Activated T-cell treated with anti-CD3 and anti-CD28 coated beads, Interleukin-2, amount 50 U/mL, for 1 hour (primary cell): ENCODE measurements at places on chromosomes 11 and 22.

DNA sequence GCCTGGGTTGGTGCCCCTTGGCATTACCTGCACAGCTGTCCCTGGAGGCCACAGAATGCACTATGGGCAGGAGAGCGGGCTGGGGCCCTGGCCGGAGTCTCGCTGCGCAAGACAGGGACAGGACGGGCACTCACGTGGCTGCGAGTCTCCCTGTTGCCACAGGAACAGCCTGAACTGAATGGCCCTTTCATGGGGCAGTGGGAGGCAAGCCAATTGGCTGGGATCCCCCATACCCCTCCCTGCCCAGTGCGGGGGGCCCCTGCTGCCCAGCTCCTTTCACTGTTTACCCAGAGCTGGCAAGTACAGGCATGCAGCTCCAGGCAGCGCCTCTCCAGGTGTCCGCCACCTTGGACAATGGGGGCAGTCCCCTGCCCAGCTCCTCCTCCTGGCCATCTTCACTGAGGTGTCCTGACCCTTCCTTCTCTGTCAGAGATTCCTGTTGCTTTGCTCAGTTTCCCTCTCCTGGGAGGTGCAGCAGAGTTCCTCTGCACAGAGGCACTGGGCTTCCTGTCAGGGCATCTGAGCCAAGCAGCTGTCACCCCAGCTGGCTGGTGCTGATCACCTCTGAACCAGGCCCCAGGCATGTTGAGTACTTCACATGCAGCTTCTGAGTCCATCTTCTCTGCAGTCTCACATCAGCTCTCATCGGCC, 5.2 kb downstream of the USP2 start:
- no peak for DNase-seq

DNA sequence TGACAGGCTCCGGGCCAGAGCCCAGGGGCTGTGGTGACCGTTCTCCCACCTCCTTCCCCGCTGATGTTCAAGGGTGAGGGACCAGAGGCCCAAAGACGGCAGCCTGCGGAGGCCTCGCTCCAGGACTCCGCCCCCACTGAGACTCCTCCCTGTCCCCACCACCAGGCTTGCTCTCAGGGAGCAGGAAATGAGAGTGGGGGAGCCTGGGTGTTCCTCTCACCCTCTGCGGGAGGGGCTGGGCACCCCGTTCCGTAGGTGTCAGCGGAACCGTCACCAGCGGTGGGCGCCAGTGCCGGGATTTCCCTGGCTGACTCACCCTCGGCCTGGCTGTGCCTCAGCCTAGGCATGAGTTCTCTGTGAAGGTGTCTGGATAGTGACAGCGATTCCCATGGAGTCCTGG, 15.7 kb downstream of the DAGLA start:
- peak; percentile 91 for DNase-seq

GRCh38 chr11:133618544-133618943, 86.2 kb upstream of the OPCML start:
- no peak for DNase-seq

DNA sequence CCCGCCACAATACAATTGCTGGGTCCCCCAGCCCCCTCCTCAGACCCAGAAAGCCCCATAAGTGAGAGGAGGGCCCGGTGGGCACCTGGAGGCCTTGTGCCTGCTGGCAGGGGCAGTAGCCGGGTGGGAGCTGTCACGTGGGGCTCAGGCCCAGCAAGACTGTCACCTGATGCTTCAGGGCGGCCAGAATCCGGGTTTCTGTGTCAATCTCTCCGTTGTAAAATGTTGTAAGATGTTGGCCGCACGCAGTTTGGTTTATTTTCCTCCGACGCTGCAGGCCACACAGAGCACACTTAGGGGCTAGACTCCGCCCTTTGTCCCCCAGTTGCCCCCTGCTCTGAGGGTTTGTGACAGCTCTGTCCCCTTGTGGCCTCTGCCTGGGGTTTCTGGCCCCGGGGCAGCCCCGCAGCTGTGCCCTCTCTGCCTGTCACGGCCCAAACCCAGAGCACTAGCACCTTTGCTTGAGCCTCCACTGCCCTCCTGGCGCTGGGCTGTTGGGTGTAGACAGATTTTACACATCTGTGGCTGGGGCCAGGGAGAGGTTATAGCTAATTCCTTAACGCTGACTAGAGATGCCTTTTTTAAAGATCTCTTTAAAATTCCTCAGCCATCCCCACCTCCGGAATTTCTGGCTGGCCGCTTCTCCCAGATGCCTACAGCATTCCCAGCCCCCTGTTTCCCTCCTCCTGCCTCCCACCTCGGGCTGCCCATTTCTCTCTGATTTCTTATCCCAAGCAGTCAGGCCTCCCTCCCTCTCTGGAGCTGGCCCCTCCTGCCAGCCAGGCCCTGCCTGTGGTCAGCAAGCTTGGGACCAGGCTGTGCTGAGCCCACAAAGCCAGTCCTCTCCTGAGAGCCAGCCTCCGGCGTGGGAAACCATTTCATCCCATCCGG, 3.2 kb upstream of the PRR5 start:
- no peak for DNase-seq

GRCh38 chr11:20035701-20036601, 124.3 kb downstream of the DBX1 start:
- DNase-seq, result no peak

DNA sequence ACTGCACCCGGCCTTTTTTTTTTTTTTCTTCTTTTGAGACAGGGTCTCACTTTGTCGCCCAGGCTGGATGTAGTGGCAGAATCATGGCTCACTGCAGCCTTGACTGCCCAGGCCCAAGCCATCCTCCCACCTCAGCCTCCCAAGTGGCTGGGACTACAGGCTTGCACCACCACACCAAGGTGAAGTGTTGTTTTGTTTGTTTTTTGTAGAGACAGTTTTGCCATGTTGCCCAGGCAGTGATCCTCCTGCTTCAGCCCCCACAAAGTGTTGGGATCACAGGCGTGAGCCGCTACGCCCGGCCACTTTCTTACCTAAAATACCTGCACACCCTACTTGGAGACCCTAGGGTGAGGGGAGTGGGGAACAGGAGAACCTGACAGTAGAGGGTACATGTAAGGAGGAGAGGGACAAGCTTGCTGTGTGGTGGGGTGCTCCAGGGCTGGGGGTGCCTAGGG, 4.5 kb upstream of the AIFM3 start:
- no peak for DNase-seq

GRCh38 chr22:41469218-41469851, 418 bp downstream of the ACO2 start:
- DNase-seq, result no peak

GRCh38 chr22:20979243-20979809, 2.8 kb upstream of the LZTR1 start:
- DNase-seq, result peak; percentile 67

GRCh38 chr11:26584818-26585217, 12.8 kb upstream of the MUC15 start:
- no peak for DNase-seq

DNA sequence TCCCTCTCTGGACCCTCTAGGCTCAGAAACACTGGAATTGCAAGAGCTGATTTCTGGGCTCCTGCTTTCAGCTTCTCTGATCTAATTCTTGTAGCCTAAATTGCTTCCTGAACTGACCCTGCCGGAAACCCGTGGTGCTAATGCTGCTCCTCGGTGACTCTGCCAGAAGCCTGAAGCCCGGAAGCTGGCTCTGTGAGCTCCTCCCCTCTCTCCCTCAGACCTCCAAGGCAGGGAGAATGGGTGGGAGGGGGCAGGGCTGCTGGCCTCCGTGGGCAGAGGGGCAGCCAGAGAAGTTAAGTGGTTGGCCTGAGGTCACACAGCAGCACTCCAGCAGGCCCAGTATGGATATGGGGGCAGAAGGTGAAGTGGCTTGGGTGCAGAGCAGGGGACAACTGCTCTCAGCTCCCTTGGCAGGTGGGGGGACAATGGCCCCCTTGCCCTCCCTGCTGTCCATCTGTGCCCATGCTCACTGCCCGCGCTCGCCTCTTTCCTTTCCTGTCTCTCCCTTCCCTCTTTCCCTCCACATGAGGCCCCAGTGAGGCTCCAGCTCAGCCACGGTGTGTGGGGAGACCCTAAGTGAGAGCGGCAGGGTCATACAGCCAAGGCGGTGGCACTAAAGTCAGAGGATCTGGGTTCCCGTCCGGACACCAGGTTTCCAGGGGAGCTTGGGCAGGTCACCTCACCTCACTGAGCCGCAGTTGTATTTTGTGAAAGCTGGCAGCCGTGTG, 16.2 kb downstream of the CAPN5 start:
- peak; percentile 37 for DNase-seq

DNA sequence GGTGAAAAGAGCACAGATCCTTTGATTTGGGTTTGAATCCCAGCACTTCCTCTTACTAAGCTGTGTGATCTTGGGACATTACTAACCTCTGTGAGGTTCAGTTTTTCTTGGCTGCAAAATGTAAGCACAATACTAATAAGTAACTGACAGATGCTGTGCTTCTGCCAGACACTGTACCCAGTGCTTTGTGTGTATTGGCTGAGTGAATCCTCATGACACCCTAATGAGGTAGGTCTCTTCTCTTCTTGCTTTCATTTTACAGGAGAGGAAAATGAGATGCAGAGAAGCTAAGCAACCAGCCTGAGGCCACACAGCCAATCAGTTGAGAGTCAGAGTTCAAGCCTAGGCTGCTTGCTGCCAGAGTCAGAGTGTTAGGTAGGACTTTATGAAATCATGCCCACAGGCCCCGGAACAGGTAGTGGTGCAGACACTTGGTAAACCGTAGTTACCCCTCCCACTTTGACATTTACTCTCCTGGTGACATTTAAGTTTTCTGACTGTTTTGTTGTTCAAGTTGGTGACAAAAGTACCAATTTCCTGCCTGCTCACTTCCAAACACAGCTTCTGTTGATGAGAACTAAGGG, 21.2 kb downstream of the PTPRJ start:
- peak; percentile 72 for DNase-seq

GRCh38 chr11:26621132-26621531, 49.1 kb upstream of the MUC15 start:
- DNase-seq, result no peak

- no peak for DNase-seq
These were observed 20.0 kb downstream of the SYT13 start for GRCh38 chr11:45265969-45266675.

- no peak for DNase-seq
These were observed 24.4 kb downstream of the OR8B12 start for GRCh38 chr11:124518989-124519451.

- DNase-seq, result no peak
These were observed 17.4 kb downstream of the LUZP2 start for GRCh38 chr11:24514219-24514594.

- no peak for DNase-seq
These were observed 26.9 kb upstream of the OR56A1 start for GRCh38 chr11:6057452-6057851.

DNA sequence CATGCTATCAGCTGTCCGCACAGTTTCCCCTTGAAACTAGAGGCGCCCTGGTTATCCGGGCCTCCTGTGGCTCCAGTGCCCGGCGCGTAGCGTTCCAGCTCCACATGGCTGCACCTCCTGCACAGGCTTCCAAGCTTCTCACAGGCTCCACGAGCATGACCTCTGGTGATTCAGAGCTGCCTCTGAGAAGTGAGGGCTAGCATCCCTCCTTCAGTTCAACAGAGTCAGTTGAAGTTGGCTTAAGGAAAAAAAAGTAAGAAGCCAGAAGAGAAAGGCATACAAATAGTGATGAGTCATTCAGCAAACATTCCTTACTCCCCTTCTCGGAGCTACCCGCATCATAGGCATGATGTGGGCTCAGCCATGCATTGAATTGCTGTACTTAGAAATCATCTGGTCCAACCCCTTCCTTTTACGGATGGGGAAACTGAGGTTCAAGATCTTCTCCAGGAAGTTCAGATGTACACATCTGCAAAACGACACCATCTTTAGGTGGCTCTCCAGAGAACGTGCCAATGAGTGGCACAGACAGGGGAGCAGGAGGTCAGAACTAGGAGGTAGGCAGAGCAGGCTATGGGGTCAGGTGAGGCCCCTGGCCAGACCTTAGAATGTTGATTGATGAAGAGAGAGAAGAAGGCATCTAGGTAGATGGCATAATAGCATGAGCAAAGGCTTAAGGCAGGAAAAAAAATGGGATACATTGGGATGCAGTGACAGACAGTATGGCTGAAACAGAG, 216.3 kb upstream of the TBCEL start:
- no peak for DNase-seq

DNA sequence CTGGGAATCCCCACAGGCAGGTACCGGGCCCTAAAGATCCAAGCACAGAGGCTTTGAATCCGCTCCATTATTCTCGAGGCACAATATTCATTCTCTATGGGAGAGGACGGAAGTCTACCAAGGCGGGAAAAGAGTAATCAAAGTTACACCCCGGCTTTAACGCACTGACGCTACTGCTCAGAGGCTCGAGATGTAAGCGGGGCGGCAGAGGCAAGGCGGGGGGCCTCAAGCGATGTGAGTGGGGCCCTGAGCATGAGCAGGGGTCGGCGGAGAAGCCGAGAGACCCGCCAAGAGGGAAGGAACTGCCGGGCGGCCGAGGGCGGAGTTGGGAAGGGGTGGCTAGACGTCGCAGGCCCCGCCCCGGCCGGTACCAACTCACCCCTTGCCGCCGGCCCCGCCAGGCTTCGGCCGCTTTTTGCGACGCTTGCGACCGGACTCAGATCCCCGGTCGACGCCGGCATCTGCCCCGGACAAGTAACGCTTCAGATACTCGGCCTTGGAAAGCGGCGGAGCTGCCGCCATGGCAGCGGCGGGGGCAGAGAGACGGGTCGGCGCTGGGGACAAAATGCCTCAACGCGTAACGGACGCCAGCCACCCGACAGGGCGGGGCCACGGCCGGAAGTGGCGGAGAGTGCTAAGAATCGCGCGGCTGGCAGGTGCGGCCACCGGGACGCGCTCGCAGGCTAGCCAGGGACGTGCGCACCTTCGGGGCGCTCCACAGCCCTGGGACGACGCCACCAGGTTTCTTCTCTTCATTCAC, at the start of gene BUD13:
BUD13 (minus strand) TSS at position 545 of the 760 bp plus-strand sequence; CDS start at position 522, 23 bp downstream.
- peak; percentile 96 for DNase-seq

- no peak for DNase-seq
These were observed 33.8 kb upstream of the LRRC32 start for GRCh38 chr11:76704171-76704948.

DNA sequence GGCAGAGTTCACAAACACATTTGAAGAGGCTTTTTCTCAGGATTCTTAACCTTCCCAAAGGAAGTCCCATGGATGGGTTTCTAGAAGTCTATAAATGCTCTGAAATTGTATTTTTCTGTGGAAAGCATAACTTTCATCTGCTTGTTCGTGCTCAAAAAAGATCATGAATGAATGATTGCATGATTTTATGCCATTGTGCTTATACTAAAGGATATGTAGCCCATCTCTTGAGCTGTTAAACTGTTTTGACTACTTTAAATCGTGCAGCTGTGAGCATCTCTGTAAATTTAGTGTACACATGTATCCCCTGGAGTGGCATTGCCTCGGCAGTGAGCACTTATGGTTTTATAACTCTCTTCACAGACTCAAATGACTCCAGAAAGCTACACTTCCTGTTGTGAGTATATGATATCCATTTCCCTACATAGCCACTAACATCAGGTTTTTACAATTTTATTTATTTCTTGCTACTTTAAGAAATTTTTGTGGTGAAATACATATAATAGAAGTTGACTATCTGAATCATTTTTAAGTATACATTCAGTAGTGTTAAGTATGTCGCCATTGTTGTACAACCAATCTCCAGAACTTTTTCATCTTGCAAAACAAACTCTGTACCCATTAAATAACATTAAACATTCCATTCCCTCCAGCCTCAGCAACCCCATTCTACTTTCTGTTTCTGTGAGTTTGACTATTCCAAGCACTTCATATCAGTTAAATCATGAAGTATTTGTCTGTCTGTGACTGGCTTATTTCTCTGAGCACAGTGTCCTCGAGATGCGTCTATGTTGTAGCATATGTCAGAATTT, 8.0 kb downstream of the NEAT1 start:
- DNase-seq, result no peak
